ENCODE measurements at places on chromosomes 11 and 22. TPM values are rescaled to one million over a fixed set of nuclear protein-coding genes. Genes with fewer than 3 reads are reported as not detected.
A peak's percentile ranks its signal among the peaks of the same experiment; 100 is the strongest.

DNA sequence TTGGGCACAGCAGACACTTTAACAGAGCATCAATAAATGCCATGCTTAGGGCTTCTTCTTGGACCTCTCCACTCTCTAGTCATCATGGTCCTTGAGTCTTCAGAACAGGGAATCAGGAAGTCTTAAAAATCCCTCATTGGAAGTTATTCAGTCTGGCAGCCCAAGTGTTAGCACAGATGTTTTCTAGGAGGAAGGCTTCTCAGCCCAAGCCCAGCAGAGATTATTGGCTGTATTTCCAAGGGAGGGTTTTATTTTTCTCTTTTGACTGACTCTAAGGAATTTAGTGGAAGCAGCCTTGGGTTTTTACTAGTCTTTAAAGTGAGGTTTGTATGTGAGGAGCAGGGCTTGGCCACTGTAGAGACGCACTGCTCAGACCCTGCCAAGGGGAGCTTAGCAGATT lies 41.9 kb downstream of the CEP164 start:
- DNase-seq = no peak
- no peak overlapping the region for H3K4me3 ChIP-seq
- H3K4me1 ChIP-seq = no peaks in the 10 kb centered on the region

- peaks cover 5% of the 10 kb centered on the region for H3K4me1 ChIP-seq
- no peak overlapping the region for H3K4me3 ChIP-seq
- H3K36me3 ChIP-seq = peaks cover 12% of the 10 kb centered on the region
- no peaks in the 10 kb centered on the region for H3K27me3 ChIP-seq
- no peak overlapping the region for H3K27ac ChIP-seq
These were observed 90.8 kb upstream of the APOA1 start for GRCh38 chr11:116928102-116928777.

GRCh38 chr11:1197431-1197885 lies 25.4 kb upstream of the MUC5B start:
- H3K27ac ChIP-seq = no peak overlapping the region
- no peak overlapping the region for H3K4me3 ChIP-seq
- no peak for DNase-seq
- H3K27me3 ChIP-seq = no peaks in the 10 kb centered on the region
- H3K36me3 ChIP-seq = no peaks in the 10 kb centered on the region
- no peaks in the 10 kb centered on the region for H3K4me1 ChIP-seq

DNA sequence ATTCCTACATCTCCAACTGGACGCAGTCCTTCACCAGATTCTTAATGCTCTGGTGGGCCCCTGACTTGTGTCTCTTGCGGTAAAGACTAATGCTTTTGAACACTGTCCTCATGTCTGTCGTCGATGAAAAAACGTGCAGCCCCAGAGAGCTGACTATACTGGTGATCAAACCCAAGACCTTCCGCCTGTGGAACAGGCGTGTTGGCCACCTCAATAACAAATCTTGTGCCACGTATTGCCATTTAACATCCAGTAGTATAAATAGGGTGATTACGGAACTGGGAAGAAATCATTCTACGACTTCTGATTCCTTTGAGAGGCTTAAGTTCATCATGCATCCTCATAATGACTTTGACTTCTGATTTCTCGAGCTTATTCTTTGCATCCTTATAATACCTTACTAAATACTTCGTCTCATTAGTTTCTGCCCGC lies 45.6 kb downstream of the OR4D9 start:
- peak; percentile 40 for DNase-seq
- no peaks in the 10 kb centered on the region for H3K27me3 ChIP-seq
- H3K27ac ChIP-seq = no peak overlapping the region
- no peaks in the 10 kb centered on the region for H3K36me3 ChIP-seq
- peak overlapping the region; percentile 83 for H3K4me3 ChIP-seq

- no peaks in the 10 kb centered on the region for H3K27me3 ChIP-seq
- H3K4me1 ChIP-seq = peaks cover 16% of the 10 kb centered on the region
- H3K36me3 ChIP-seq = no peaks in the 10 kb centered on the region
- no peak overlapping the region for H3K27ac ChIP-seq
- H3K4me3 ChIP-seq = no peak overlapping the region
These were observed 753.0 kb downstream of the NTM start for GRCh38 chr11:132123449-132123848.

DNA sequence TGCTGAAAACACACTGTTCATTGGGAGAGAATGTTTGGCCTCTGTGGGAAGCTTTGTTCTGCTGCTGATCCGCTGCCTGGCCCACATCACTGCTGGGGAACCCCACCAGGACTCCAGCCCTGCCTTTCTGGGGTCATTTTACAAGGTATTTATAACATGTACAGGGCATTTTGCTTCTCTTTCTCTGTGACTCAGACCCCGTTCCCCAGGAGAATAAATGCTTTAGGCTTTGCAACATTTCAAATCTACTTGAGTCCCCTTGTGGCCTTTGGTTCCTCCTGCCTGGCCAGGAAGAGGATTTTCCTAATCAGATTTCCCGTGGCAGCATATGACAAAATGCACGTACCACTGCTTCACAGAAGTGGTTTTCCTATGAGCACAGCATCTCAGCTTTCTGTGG lies 43.0 kb downstream of the BTG4 start:
- no peaks in the 10 kb centered on the region for H3K4me1 ChIP-seq
- H3K36me3 ChIP-seq = no peaks in the 10 kb centered on the region
- H3K27ac ChIP-seq = no peak overlapping the region

GRCh38 chr11:45165386-45165785 lies 18.9 kb downstream of the PRDM11 start:
- no peaks in the 10 kb centered on the region for H3K36me3 ChIP-seq
- H3K4me1 ChIP-seq = no peaks in the 10 kb centered on the region
- no peaks in the 10 kb centered on the region for H3K27me3 ChIP-seq

- no peaks in the 10 kb centered on the region for H3K36me3 ChIP-seq
- no peak overlapping the region for H3K4me3 ChIP-seq
- H3K27ac ChIP-seq = no peak overlapping the region
These were observed 31.9 kb upstream of the IGLL5 start for GRCh38 chr22:22855617-22856308.

- H3K27me3 ChIP-seq = no peaks in the 10 kb centered on the region
These were observed 115.6 kb downstream of the SLC1A2 start for GRCh38 chr11:35303596-35304385.

GRCh38 chr22:47630741-47631534 lies 868.5 kb downstream of the TBC1D22A start:
- DNase-seq = no peak
- H3K36me3 ChIP-seq = no peaks in the 10 kb centered on the region
- no peak overlapping the region for H3K4me3 ChIP-seq
- no peaks in the 10 kb centered on the region for H3K27me3 ChIP-seq
- no peaks in the 10 kb centered on the region for H3K4me1 ChIP-seq

- no peaks in the 10 kb centered on the region for H3K36me3 ChIP-seq
- no peaks in the 10 kb centered on the region for H3K4me1 ChIP-seq
- H3K27ac ChIP-seq = no peak overlapping the region
- H3K27me3 ChIP-seq = no peaks in the 10 kb centered on the region
- no peak for DNase-seq
These were observed 94.8 kb upstream of the PHOX2A start for GRCh38 chr11:72338741-72339140.

DNA sequence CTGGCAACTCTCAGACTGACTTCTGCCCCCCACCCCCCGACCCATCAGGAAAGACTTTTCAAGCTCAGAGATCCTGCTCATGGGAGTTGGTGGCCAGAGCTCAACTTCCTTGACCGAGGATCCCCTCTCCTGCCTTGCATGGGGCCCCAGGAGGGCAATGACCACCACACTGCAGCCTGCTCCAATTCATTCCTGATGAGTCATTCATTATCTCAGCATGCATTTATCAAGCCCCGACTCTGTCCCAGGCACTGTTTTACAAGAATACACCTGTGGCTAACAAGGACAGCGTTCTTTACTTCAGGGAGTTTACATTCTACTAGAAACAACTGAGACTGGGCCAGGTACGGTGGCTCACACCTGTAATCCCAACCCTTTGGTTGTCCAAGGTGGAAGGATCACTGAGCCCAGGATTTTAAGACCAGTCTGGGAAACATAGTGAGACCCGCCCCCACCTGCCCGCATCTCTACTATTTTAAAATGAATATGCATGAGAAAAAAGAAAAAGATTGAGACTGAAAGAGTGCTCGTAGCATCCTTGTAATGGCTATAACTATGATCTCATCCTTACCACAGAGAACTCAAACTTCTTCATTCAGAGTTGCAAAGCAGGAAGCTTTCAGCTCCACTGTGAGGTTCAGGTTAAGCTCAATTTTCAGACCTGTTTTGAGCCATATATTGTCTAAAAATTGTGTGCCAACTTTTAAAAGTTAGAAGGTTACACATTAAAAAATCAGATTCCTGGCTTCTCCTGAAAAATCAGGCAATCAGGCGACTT lies 60.4 kb downstream of the FEZ1 start:
- H3K27ac ChIP-seq = no peak overlapping the region
- no peaks in the 10 kb centered on the region for H3K27me3 ChIP-seq
- no peak for DNase-seq
- no peak overlapping the region for H3K4me3 ChIP-seq
- H3K36me3 ChIP-seq = no peaks in the 10 kb centered on the region

- peak overlapping the region; percentile 66 for H3K4me3 ChIP-seq
- peaks cover 6% of the 10 kb centered on the region for H3K27me3 ChIP-seq
- H3K36me3 ChIP-seq = peaks cover 5% of the 10 kb centered on the region
- DNase-seq = peak; percentile 43
These were observed 15.9 kb downstream of the RTN4RL2 start for GRCh38 chr11:57476047-57476756.

- no peak for DNase-seq
- no peaks in the 10 kb centered on the region for H3K4me1 ChIP-seq
- no peak overlapping the region for H3K4me3 ChIP-seq
- peaks cover 4% of the 10 kb centered on the region for H3K36me3 ChIP-seq
- H3K27ac ChIP-seq = no peak overlapping the region
These were observed 57.8 kb downstream of the ATG16L2 start for GRCh38 chr11:72872012-72872411.

Gene RASSF10
- 2.9 TPM for total RNA-seq

Gene PGM2L1
- total RNA-seq = 17.7 TPM

Gene OR6A2
- 0.33 TPM for total RNA-seq

Gene PANX1
- total RNA-seq = 37.5 TPM

Gene MMP10
- 0.20 TPM for total RNA-seq

Gene RASL10A
- 0.92 TPM for total RNA-seq

Gene SLC25A18
- total RNA-seq = 2.3 TPM

Gene MMP12
- not detected for total RNA-seq

Measured in H9 (cell line).